Tongue (tissue), 3 donors: ENCODE measurements at places on chromosomes 1 and 21. TPM values are rescaled to one million over a fixed set of nuclear protein-coding genes. Genes with fewer than 3 reads are reported as not detected.

The OR2L2 gene
- total RNA-seq = not detected

The SLC2A1 gene
- 124 TPM for total RNA-seq

The LCE3D gene
- total RNA-seq = not detected

The RNF186 gene
- not detected for total RNA-seq

The C1orf210 gene
- 1.0 TPM for total RNA-seq

The SPATA17 gene
- 2.6 TPM for total RNA-seq

The CELA3A gene
- not detected for total RNA-seq

The S100A16 gene
- 76.2 TPM for total RNA-seq

The OR2M3 gene
- not detected for total RNA-seq

The FHAD1 gene
- 3.8 TPM for total RNA-seq

The KRTAP12-2 gene
- total RNA-seq = not detected

The STUM gene
- 7.4 TPM for total RNA-seq

The PM20D1 gene
- not detected for total RNA-seq

The AMY1B gene
- total RNA-seq = not detected

The PMVK gene
- 15.7 TPM for total RNA-seq

The NBPF8 gene
- 11.7 TPM for total RNA-seq

The LIN9 gene
- total RNA-seq = 9.1 TPM

The TRIM67 gene
- 0.10 TPM for total RNA-seq

The GPR3 gene
- total RNA-seq = 0.41 TPM

The MR1 gene
- total RNA-seq = 8.4 TPM

The HLX gene
- total RNA-seq = 8.3 TPM

The TNFAIP8L2 gene
- total RNA-seq = 2.7 TPM

The PIGV gene
- 8.8 TPM for total RNA-seq
